H1 (cell line): ENCODE measurements at places on chromosomes 4 and X. TPM values are rescaled to one million over a fixed set of nuclear protein-coding genes. Genes with fewer than 3 reads are reported as not detected.

- DNase-seq = no peak
Measured at GRCh38 chr4:159981469-159981856, 878.6 kb downstream of the RAPGEF2 start.

DNA sequence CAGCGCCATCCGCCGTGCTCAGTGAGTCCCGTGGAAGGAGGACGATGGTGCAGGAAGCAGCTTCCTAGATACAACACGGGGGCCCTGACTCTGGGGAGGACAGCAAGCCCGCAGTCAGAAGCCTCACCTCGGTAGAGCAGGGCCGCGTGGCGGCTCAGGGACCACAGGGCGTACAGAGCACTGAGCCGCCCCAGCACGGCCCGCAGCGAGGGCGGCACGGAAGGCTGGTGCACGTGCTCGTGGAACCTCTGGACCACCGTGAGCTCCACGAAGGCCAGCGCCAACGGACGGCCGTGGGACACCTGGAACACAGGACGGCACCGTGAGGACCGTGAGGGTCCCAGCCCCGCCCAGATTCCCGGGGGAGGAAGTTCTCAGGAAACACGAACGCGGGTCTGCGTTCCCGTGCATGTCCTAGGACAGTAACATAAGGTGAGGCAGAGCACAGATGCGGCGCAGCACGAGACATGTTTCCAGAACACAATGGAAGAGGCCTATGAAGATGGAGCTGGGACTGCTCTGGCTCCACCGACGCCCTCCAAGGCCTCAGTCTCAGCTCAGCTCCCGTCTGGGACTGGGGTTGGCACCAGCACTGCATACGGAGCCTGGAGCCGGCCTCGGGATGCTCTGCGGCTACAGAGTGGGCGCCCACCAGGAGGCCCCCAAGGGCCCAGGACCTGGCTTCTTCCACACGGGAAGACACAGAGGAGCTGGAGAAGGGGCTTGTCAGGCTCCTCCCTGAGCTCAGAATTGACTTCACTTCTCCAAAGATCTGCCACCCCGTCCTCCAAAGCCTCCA is 65.5 kb downstream of the ACOX3 start:
- no peak for DNase-seq

DNA sequence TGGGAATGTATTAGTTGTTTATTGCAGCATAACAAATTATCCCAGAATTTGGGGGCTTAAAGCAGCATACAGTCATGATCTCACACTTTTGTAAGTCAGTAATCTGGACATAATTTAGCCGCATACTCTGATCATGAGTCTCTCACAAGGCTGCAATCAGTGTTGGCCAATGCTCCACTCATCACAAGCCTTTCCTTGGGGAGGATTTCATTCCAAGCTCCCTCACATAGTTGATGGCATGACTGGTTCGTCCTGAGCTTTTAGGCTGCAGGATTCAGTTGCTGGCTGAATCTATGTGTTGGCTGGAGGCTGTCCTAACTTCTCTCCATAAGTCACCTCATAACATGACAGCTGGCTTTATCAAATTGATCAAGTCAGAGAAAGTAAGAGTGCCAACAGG is 1568.6 kb upstream of the PCDH7 start:
- no peak for DNase-seq

GRCh38 chrX:29478336-29479069 is 736.9 kb upstream of the MAGEB2 start:
- DNase-seq = peak; percentile 43

GRCh38 chr4:65083076-65083475 is 587.2 kb downstream of the EPHA5 start:
- no peak for DNase-seq

GRCh38 chr4:150216726-150217125 is 138.5 kb downstream of the DCLK2 start:
- no peak for DNase-seq

WDR17 gene
- total RNA-seq = 3.3 and 3.4 TPM in 2 replicates

TDO2 gene
- not detected in 2 replicates for total RNA-seq
